ENCODE measurements at places on chromosomes 1 and 21.

DNA sequence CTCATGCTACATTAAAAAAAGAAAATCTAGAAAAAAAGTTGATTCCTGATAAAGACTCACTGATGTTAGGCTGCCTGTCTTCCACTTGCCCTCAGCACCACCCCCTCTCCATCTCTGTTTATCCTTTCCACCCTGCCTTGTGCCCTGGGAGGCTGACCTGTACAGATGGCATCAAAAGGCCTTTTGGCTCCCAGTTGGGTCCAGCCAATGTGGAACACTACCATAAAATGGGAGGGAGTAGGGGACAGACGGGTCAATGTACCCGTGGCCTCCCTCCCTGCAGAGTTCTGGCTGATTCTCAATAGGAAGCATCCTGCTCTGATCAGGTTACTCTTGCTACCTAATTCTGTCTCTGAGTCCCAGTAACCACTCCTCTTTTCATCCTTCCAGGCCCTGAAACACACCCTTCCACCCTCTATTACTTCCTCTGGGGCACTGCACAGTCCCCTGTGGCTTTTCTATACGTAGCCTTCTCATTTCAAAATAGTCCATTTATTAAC is 300.0 kb downstream of the HHIPL2 start:
- no peak for DNase-seq

GRCh38 chr21:31218830-31219608 is 125.0 kb downstream of the TIAM1 start:
- peak; percentile 1 for DNase-seq

- DNase-seq, result no peak
These were observed 81.1 kb upstream of the TSPAN2 start for GRCh38 chr1:115170377-115170776.

- no peak for DNase-seq
These were observed 1594.3 kb downstream of the PLA2G4A start for GRCh38 chr1:188423073-188423472.

- DNase-seq, result no peak
These were observed 26.0 kb downstream of the EPHB2 start for GRCh38 chr1:22736501-22737080.

DNA sequence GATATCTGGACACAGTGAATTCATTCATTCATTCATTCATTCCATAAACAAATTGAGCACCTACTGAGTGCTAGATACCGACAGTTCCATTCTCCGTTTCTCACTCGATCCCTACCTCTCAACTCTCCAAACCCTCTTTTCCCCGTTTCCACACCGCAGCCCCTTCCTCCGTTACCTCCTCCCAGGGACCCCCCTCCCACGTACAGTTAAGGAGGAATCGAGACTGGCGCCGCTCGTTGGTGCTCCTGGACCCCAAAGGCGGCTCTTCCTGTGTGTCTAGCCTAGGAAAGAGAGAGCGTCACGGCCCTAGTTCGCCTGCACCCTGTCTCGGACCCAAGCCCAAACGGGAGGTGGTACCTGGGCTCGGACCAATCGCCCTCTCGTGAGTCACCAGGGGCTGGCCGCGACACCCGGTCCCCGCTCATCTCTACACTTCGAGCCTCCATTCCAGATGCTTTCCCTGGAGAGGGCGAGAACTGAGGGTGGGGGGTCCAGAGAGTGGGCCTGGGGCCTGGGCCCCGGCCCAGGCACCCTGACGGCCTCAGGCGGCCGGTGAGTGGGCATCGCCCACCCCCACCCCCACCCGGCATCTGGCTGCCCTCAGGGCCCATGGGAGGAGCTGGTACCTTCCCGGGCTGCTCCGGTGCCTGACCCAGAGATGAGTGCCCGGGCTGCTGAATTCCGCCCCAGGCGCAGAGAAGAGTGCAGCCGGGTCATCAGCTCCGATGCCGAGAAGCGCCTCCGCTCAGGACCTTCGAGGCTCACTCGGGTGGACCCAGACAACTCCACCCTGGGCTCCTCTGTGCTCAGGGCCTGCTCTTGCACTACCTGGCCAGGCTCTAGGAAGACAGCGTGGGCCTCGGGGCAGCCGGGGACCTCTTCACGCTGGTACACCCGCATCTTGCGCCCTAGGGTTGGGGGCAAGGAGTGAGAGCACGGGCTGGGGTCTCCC is 4.9 kb downstream of the ARHGEF19 start:
- DNase-seq, result no peak

DNA sequence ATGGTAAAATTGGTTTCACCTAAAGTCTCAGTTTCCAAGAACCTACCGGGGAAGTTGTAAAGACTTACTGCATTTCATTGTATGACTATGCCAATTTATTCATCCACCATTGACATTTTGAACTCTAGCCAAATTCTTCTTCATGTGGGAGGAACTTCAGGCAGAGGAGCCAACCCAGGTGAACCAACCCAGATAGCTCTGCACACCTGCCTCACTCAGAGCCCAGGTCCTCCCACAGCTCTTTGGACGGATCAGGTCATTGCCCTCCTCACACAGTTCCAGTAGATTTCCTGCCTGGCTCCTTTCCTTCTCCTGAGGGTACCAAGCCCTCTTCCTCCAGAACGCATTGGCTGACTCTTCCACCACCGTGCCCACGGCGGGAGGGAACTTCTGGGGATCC is 121.7 kb downstream of the DTL start:
- DNase-seq, result no peak

DNA sequence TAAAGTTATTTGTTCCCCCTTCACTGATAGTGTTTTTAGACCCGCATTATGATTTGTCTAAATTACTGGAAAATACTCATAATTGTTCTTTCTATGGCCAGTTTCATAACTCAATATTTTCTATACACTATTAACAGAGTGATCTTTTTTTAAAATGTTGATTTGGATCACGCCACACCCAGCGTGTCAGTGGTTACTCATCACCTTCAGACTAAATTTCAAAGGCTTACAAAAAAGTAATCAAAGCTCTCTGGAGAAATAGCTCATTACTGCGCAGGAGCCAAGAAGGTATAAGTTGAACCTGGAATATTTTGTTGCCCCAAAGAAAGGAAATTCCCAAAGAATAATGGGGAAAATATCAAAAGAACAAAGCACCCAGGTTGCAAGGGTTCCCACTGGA is 104.9 kb downstream of the EVI5 start:
- DNase-seq, result no peak

DNA sequence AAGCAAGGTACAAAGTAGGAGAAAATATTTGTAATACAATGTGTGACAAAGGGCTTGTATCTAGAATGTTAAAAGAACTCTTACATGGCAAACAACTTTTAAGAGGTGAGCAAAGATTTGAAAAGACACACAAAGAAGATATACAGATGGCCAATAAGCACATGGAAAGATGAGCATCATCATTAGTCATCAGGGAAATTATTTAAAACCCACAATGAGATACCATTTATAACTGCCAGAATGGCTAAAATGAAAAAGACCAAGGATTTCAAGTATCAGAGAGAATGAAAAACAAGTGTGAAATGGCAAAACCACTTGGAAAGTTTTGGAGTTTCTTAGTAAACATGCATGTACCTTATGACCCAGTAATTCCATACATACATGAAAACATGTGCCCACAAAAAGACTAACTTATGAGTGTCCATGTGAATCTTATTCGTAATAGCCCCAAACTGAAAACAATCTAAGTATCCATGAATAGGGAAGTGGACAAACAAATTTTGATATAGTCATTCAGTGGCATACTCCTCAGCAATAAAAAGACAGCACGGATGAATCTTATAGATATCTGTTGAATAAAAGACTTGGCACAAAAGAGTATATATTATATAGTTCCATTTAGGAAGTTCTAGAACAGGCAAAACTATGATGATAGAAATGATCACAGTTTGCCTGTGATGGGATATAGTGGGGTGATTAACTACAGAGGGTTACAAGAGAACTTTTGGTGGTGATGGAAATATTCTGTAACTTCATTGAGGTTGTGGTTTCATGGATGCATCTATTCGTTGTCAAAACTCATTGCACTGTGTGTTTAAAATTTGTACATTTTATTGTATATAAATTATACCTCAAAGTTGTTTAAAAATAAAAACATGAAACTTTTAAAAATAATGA is 82.0 kb downstream of the DISP1 start:
- DNase-seq, result no peak

DNA sequence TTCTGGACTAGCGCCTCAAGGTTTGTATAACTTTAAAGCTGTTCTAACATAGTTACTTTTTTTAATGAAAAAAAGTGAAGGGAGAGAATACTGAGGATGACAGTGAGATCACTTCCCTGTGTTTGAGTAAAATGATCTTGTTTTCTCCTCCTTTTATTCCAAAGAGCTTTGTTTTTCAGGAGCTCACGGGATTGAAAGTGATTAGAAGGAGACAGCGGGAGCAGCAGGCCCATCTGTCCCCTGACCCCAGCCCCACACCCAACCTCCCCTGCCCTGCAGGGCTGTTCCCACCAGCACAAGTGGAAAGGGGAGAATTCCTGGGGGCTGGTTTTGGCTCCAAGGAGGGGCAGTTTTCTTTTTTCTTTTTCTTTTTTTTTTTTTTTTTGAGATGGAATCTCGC is 2.1 kb upstream of the DNMT3L start:
- no peak for DNase-seq

DNA sequence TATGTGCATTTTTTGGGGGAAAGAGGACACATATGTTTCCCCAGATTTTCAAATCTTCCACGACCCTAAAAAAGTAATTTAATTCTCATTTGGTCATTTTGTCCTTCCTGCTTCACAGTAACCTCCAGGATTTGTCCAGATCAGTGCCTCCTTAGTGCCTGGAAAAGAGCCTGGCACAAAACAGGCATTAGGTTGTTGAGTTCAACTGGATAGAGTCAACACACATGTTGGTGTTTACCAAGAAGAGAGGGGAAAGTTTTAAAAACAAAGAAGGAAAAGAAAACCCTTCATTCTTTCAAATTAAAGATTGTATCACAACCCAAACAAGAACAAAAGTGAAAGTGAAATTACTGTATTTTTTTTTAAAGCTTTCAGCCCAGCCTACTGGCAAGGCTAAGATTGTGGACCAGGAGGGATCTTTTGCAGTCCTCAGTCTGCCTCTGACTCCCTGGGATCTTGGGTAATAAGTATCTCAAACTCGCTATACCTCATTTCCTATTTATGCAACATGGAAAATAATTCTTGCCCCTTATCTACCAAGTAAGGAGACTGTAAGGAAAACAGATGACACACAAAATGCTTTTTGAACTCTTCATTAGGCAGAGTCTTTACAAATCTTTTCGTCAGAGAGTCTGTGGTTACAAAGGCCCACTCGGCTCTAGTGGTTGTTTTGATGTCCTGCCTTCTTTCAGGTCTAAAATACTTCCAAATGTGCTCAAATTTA is 57.8 kb downstream of the ZNF281 start:
- DNase-seq, result no peak

GRCh38 chr1:106613861-106614260 is 442.6 kb upstream of the PRMT6 start:
- no peak for DNase-seq

DNA sequence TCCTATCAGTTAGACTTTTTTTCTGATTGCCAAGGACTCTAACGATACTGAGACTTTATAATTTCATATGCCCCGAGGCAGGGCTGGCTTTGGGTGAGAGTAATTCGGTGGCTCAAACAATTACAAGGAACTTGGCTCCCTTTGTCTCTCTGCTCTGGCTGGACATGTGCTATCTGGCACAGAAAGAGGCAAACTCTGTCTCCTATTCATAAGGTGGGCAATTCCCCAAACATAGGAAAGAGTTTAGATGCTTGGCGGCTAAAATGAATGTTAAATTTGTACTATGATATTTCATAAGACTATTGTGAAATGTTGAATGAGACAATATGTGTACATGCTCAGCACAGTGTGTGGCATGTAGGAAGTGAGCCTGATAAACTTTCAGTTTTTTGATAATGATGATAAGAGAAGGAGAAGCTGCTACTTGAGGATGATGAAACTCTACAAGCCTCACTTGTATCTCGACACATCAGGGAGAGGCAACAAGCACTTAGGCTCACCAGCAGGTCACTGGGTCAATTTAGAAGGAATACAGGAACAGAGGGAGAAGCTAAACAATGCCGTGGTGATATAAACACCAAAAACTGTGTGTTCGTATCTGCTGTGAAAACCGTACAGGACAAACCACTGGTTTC is 12.6 kb upstream of the NTPCR start:
- DNase-seq, result no peak

DNA sequence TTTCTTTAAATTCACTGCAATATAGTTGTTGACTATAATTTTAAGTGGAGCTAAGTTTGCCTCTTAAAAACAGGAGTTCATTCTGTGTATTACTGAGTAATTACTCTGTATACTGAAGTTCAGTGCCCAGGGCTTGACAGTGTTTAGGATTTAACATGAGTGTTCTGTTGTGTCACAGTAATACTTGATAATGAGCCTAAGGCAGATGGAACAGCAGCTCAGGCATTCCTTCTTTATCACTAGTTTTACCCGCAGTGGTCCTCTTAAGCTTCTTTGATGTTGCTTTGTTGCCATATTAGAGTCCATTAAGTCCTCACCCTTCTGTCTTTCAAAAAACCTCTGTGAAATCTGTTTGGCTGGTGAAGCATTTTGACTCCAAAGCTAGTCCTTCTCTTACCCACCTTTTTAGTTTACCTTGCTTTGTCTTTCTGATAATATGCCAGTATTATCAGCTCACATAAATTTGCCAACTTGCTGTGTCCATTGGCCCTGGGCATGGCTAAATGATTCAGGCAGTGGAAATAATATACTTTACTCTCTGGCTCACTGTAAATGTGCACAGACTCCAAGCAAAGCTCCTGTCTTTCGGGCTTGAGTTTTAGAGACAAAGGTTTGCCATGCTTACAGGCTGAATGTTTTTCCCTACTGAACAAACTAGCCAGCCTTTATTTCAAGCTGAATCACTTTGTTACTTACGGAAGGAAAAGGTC is 17.7 kb downstream of the HIPK1 start:
- no peak for DNase-seq

- DNase-seq, result no peak
These were observed 3.4 kb downstream of the KIAA0319L start for GRCh38 chr1:35553851-35554250.

DNA sequence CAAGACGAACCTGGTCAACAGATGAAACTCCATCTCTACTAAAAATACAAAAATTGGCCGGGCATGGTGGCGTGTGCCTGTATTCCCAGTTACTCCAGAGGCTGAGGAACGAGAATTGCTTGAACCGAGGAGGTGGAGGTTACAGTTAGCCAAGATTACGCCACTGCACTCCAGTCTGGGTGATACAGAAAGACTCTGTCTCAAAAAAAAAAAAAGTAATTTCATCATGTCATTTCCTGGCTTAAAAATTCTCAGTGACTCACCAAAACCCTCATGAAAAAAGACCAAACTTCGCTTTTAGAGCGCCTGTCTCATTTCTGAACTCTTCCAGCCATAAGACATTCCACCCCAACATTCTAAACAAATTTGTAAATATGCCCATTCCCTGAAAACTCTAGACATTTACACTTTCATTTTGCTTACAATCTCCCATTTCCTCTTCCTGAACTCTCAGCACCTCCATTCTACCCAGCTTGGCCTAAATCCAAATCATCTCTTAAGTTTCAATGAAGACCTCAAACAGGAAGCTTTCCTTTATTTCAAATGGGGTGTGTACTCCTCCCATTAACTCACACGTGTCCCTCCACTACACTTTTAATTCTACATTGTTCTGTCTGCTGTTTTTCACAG is 50.5 kb upstream of the PRRC2C start:
- DNase-seq, result peak; percentile 90

Data from A673 (cell line).